ENCODE measurements at places on chromosomes 7 and 10. TPM values are rescaled to one million over a fixed set of nuclear protein-coding genes. Genes with fewer than 3 reads are reported as not detected.
A peak's percentile ranks its signal among the peaks of the same experiment; 100 is the strongest.

DNA sequence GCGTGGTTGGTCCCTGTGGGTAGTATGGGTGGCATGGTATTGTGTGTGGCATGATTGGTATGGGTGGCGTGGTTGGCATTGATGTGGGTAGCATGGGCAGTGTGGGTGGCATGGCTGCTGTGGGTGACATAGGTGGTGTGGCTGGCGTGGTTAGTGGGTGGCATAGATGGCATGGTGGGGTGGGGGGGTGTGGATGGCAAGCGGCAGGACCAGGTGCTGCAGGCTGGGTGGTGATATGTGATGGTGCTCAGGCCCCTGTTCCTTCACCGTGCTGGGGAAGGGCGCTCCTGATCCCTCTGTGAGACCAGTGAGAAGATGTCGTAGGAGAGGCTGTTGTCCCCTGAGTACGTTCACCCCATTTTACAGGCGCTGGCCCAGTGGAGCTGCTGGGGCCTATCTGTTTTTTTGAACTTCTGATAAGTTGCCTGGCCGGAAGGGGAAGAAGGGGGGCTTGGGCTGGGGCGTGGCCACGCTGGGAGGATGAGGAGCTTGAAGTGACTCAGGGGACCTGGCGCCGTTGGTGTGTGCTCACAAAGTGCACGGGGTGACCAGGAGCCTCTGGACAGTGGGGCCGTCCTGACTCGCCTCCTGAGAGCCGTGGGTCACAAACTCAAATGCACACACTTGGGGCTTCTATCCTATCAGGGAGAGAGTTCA is 17.5 kb downstream of the INPP5A start:
- peak; percentile 66 for DNase-seq

- DNase-seq = peak; percentile 25
Observed at GRCh38 chr10:85148693-85149640, 820.6 kb downstream of the CCSER2 start.

DNA sequence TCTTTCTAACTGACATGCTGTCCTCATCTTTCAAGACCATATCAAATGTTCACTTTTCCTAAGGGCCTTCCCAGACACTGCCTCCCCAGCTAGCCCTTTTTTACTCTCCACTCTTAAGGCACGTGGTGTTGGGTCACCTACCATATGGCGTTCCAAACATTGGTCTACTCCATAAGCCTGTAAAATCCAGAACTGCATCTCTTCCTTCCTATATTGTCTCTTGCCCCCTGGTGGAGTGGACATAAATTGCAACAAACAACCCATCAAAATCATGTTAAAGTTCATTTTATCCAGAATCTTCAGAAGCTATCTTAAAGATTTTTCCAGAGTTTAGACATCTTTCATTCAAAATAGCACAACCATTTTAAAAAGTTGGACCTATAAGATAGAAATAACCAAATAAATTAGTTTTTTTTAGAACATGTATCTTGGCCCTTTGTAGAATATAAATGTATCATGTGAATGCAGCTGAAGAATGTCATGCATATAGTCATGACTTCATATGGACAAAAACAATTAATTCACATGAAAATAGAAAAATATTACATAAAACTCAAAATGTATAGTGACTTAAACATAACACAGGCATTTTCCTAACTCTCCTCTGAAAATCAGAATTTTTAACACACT is 180.6 kb upstream of the CHRM2 start:
- no peak for DNase-seq

The HABP2 gene
- total RNA-seq = not detected

The CRYGN gene
- 0.15 TPM for total RNA-seq

All from left colon (tissue), 2 donors.